ENCODE measurements at places on chromosomes 1 and 21.

DNA sequence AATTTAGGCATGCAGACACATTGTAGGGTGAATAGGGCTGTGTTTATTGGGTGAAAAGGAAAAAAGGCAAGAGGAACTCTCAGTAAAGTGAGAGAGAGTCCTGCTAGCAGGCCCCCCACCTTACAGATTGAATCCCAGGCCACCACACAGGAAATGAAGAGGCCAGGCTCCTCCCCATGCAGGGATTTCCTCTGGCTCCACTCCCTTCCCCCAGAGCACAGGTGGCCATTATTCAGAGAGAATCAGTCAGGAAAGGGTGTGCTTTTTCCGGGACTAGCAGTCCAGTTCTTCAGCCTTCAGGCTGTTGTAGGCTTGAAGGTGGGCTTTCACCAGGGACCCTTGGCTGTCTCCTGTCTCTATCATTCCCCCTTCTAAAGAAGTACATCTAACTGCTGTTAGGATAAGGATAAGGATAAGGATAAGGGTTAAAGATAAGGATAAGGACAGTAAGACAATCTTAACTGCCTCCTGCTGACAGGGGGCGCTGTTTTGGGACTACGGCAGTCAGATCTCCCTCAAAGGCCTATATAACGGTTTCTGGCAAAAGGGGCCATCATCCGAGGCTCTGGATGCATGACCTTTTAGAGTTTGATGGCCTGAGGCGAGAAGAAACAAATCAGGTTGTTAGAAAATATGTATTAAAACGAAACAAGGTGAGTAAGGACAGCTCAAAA lies 26.3 kb downstream of the ZNF648 start:
- DNase-seq, result no peak

DNA sequence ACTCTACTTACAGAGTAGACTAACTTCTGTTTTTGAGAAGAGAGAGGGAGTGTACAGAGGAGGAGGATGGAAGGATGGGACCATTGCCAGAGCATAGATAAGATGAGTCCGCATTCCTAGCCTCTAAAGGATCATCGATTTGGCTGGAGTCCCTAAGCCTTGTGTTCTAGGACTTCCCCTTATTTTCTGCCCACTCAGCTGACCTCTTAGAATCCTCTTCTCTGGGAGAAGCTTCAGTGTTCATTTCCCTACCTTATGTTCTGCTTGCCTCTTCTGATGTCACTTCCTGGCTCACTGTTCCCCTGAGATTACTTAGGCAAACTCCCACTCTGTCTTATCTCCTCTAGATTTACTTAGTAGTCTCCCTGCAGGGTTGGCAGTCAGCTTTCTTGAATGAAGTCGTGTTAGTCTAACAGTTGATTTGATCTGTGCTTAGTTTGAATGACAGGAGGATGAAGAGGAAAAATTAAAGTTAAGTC lies 156.7 kb downstream of the SYT2 start:
- DNase-seq, result no peak

DNA sequence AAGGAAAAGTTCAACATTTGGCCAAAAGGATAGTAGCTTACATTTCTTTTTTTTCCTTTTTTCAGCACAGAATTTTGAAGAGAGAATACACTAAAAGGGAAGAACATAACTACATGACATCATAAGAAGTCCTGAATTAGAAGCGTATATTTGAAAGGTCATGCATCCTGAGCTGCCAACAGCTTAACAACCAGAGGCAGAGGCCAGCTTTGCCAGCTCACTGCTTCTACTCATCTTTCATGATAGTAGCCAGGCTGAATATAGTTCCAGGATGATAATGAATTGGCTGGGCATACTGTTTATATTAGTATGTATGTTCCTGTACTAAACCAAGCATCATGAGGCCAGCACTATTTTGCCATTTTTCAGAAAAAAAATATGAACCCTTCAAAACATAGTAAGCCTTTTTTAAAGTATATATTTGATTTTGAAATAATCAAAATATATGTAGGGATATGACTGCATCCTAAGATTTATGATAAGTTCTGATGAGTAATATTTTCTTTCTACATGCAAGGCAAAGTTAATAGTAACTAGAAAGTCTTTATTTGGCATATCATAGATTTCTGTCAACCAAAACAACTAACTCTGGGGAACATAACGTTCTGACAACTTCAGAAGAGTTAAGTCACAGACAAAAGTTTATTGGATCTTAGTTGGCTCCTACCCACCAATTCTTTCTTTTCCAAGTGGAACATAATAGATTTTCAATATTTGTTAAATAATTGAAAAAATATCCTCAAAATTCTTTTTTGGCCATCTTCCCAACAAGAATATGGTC lies 123.2 kb downstream of the DPYD start:
- peak; percentile 25 for DNase-seq

GRCh38 chr21:42002421-42002958 lies 7.7 kb downstream of the ZBTB21 start:
- DNase-seq, result peak; percentile 93

DNA sequence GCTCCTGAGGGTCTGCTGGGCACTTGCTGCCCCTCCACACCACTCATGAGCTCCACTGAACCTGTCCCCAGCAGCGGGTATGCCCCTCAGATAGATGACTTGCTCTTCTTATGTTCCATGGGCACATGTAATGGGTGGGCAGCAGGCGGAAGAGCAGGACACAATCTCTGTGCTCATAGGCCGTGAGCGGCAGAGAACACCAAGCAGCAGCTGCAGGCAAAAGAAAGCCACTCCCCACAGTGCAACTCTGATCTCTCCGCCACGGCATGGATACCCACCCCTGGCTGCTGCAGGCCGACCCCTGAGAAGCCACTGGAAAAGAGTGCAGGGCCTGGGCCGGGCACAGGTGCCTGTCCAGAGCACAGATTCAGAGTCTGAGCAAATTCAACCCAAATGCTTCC lies 135.2 kb upstream of the RUNX3 start:
- DNase-seq, result no peak

DNA sequence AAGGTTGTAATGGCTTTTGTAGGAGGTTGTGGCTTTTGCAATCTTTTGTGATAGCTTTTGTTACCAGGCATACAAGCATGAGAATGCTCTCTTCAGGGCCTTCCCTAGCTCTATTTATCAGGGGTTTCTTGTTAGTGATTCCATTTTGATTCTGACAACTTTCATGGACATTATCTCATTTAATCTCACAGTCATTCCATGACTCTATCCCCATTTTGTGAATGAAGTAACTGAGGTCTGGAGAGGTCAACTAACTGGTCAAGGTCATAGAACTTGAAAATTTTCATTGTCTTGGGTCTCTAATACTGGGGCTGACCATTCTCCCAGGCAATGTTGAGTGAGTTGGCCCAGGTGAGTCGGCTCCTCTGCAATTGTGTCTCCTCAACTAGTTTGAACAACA lies 11.2 kb upstream of the LAMTOR5 start:
- DNase-seq, result no peak

DNA sequence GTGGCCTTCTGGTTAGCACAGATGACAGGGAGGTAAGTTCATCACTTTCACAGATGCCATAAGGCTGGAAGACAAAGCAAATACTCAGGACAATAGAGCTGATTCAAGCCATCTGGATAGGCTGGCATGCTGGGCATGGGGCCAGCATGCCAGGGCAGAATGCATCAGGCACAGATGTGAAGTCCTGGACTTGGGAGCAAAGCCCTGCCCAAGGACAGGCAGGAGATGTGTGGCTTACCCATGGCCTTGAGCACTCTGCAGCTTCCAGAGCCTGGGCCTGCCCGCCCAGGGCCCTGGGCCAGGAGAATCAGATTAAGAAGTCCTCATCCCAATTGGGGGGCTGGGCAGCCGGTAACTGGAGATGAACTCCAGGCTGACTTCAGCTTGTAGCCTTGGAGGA lies 135.7 kb upstream of the ZC3H12A start:
- no peak for DNase-seq

DNA sequence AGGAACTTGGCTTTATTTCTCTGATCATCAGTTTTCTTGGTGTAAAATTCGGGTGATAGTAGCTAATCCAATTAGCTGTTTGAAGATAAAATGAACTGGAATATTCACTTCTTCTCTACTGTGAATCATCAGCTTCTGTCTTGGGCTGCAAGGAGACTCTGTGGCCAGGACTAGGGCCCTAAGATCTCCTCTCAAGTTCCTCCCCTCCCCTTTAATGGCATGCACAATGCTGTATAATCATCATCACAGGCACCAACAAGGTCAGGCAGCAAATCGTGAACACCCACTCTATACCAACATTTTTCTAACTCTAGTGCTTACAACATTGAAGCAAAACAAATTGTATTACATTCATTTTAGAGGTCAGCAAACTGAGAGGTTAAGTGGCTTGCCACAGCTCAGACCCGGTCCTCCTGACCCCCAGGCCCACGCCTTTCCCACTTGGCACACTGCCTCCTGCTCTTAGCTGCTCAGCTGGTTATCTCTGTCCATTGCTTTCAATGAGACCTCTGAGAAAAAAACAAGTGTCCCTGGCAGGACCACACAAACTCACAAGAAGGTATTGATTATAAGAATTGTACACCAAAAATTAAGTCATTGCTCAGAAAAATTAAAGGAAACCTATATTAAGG lies 31.8 kb downstream of the LRRC52 start:
- DNase-seq, result no peak

DNA sequence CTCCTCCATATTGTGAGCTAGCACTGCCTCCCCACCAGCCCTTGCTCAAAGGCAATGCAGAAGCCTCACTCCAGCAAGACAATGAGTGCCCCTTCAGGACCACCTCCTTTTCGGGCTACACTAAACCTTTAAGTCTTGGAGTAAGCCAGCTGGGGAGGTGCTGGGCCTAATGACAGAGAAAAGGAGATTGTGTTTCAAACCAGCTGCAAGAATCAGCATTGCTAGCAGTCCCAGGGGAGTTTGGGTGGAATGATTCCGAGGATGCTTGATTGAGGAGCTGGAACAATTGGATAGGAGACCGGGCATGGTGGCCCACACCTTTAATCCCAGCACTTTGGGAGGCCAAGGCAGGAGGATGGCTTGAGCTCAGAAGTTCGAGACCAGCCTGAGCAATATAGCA lies 54.1 kb upstream of the GPR37L1 start:
- DNase-seq, result no peak

- DNase-seq, result peak; percentile 95
These were observed 2.5 kb upstream of the MEF2D start for GRCh38 chr1:156502894-156503697.

DNA sequence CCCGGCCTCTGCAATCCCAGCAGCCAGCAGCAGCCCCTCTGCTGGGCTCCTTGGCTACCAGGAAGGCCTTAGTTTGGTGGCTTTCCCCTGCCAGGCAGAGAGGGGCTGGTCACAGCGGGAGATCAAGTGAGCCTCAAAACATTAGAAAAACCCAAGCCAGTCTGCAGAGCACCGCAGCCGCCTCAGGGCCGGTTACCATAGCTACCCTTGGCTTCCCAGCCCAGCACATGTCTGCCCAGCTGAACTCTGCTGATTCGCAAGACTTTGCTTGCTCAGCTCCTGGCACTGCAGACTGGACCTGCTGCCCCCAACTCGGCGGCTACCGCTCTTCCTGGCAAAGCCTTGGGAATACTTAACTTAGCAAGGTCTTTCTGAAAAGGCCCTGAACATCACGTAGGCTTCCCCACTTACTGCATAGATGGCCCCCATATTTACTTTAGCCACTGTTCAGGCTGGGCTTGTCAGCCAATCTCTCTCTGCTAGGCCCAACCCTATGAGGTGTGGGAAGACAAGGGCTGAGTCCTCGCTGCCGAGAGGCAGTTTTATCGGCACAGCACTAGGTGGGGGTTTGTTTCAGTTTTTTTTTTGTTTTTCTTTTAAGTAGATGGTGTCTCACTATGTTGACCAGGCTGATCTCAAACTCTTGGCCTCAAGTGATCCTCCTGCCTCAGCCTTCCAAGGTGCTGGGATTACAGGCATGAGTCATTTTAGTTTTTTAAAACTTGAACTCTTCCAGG lies 28.6 kb upstream of the PLEKHG5 start:
- peak; percentile 83 for DNase-seq

- DNase-seq, result no peak
These were observed 19.1 kb downstream of the LRIG2 start for GRCh38 chr1:113091988-113092594.

GRCh38 chr1:218439541-218440295 lies 94.6 kb downstream of the TGFB2 start:
- peak; percentile 57 for DNase-seq

- DNase-seq, result peak; percentile 51
These were observed 52.2 kb downstream of the NENF start for GRCh38 chr1:212484701-212485570.

GRCh38 chr21:26320596-26320995 lies 150.0 kb upstream of the APP start:
- DNase-seq, result no peak

GRCh38 chr1:210882414-210883221 lies 251.3 kb downstream of the KCNH1 start:
- peak; percentile 72 for DNase-seq

DNA sequence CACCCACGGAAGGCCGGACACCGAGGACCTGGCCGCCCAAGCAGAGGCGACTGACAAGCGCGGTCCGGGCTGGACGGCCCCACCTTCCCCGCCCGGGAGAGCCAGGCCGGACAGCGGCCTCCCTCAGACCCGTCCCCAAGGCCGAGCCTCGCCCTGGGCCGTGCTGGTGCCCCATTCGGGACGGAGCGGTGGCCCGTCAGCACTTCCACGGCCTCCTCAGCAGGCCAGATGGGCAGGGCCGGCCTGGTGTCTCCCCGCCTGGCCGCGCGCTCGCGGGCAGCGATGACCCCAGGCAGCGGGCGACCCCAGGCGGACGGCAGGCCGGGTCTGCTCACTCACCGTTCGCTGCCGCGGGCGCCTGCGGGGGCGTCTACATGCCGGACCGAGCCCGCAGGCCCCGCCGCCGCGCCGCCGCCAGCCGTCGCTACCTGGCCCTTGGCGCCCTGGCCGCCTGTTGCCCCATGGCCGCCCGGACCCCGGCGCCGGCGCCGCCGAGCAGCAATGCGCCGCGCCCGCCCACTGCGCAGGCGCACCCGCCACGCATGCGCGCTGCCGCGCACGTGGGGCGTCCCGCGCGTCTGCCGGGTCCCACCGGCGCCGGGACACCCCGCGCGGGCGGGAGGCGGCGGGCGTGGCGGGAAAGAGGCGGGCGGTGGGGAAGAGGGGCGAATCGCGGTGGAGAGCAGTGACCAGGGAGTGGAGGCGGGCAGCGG lies at the start of gene NADK:
TSS of gene NADK (minus strand) at position 521 of the 713 bp plus-strand sequence. CDS start 13,064 bp downstream, outside the sequence.
- DNase-seq, result peak; percentile 40

GRCh38 chr1:185846672-185847444 lies 112.7 kb downstream of the HMCN1 start:
- DNase-seq, result peak; percentile 88

GRCh38 chr21:42156690-42157605 lies 62.0 kb upstream of the ABCG1 start:
- DNase-seq, result no peak
